ENCODE measurements at places on chromosomes 16 and 17. TPM values are rescaled to one million over a fixed set of nuclear protein-coding genes. Genes with fewer than 3 reads are reported as not detected.

- DNase-seq = no peak
These were observed 115.3 kb upstream of the HLF start for GRCh38 chr17:55149485-55149884.

DNA sequence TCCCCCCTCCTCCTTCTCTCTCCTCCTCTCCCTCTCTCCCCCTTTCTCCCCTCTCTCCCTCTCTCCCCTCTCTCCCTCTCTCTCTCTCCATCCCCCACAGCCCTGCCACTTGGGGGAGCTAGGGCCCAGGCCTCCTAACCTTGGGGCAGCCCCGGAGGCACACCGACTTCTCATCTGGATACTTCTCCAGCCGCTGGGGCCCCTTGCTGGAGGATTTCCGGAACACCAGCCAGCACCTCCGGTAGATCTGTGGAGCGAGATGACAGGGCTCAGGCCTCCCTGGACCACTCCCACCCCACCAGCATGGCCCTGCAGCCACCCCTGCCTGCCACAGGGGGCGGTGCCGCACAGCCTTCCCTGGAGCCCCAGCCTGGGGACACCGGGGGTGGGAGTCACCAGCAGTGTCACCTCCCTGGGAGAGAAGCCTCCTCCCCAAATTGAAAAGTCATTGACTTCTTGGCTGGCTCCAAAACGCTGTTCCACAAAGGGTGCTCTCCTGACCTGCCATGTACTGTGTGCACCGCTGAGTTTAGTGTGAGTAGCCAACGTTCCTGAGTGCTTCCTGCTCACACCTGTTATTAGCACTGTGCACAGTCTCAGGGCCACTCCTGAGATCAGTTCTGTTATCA is 10.5 kb downstream of the DOK4 start:
- DNase-seq = peak; percentile 89

DNA sequence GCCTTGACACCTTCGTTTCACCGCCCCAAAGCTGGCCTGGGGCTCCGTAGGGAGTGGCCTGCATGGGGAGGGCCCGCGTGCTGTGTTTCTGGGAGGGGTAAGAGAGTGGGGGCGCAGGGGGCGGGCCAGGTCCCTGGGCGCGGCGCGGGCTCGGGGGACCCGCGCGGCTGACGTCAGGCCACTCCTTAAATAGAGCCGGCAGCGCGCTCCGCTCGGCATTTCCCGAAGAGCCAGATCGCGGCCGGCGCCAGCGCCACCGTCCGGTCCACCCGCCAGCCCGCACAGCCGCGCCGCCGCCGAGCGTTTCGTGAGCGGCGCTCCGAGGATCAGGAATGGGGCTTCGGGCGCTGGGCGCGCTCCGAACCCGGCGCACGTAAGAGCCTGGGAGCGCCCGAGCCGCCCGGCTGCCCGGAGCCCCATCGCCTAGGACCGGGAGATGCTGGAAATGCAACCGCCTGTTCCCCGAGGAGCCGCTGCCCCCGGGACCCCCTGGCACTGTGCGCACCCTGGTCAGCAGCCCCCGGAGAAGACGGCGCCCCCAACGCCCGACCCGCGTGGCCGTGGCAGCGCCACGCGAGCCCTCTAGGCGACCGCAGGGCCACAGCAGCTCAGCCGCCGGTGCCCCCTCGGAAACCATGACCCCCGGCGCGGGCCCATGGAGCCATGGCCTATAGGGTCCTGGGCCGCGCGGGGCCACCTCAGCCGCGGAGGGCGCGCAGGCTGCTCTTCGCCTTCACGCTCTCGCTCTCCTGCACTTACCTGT is at the start of gene HS3ST2:
Gene HS3ST2, plus strand, starts transcription at position 215 of the 763 bp plus-strand sequence. Its CDS starts 449 bp downstream, at position 664.
- peak; percentile 17 for DNase-seq

DNA sequence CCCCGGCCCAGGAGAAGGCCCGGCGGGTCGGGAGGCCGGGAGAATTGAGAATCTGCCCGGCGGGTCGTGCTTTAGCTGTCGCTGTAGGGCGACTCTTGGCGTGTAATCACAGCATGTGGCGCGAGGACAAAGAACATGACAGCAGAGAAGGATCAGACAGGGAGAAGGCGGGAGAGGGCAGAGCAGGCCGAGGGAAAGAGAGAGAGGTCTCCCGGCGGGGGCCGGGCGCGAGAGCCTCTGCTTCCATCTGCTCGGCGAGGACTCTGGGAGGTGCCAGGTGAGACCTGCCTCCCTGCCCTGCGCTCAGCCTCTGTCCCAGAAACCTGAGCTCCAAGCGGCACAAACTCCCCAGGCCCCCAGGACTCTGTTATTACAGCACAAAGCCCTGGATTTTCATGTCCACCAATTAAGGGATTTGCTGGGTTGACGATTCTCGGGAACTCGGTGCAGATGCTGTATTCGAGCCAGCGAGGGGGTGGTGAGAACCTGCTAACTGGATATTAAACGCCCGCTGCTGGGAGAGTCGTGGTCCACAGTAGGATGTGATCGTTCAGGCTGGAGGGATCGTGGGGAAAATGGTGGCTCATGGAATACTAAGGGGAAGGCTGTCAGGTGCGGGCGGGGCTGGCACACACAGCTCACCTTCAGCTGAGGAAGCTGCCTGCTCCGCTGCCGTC is 172.0 kb upstream of the CIBAR2 start:
- DNase-seq = no peak

DNA sequence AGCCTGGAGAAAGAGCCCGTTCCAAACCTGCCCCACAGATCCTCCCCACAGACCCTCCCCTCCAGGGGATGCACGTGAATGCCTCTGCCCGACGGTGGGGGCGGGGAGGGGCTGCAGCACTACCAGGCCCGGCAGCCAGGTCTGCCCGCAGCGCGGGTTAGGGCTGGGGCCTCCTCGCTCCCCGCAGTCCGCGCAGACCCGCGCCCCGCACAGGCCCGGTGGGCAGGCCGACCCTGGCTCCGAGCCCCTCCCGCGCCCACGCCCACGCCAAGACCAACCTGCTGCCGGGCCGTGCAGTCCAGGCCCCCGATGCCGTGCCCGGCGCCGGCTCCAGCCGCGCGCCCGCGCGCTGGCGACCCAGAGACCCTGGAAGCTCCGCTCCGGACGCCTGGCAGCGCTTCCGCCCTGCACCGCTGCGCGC is at the start of gene RPUSD1:
Gene RPUSD1, minus strand, starts transcription at position 404 of the 421 bp plus-strand sequence. CDS start 644 bp downstream, outside the sequence.
- no peak for DNase-seq

The PLA2G10 gene
- total RNA-seq = not detected

The HSF5 gene
- total RNA-seq = 4.2 TPM

The TTYH2 gene
- total RNA-seq = 6.5 TPM

The DGKE gene
- total RNA-seq = 27.1 TPM

The ZDHHC1 gene
- total RNA-seq = 1.2 TPM

The HASPIN gene
- 23.8 TPM for total RNA-seq

The TOX3 gene
- not detected for total RNA-seq

The PROCA1 gene
- 3.9 TPM for total RNA-seq

The TMEM220 gene
- 1.6 TPM for total RNA-seq

The KCNJ12 gene
- total RNA-seq = not detected
